ENCODE measurements at places on chromosomes 13 and 19.

- DNase-seq, result no peak
These were observed 1.6 kb downstream of the GPR4 start for GRCh38 chr19:45600340-45600885.

- no peak for DNase-seq
These were observed 19.4 kb upstream of the PLEKHF1 start for GRCh38 chr19:29645911-29646310.

GRCh38 chr13:22461854-22462490 lies 718.8 kb upstream of the SGCG start:
- DNase-seq, result no peak

- DNase-seq, result no peak
These were observed 96.7 kb downstream of the GJA3 start for GRCh38 chr13:20064128-20064527.

DNA sequence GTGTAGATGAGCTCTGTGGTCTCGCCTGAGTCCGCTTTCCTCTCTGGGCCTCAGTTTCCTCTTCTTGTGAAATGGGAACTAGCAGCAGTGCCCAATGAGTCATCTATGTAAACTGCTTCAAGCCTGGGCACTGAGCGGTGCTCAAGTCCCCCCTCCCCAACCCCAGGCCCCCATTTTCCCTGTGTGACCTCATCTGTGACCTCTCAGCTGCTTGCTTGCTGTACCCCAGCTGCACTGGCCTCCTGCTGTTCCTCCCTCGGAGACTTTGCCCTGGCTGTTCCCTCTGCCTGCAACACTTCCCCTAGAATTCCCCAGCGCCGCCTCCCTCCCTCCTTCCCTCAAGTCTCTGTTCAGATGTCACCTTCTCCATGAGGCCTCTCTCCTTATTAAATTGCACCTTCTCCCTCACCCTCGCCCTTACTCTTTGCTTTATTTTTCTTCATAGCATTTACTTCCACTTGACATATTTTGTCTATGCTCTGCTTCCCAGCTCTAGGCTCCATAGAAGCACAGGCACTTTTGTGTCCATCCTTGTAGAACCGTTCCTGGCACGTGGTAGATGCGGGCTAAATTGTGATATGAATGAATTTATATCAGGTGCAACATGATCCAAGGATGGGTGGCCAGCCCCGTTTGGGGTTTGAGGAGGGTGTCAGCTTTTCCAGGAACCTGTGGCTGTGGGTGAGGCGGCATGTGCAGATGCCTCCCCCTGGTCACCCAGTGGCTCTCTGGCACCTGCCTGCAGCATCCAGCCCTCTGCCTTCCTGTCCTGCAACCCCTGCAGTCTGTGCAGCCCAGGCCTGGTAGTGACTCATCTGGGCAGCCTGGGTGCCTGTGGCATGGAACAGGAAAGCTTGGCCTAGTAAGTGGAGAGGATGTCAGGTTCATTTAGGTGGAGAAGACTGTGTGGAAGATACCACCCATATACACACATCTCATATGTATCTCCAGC lies 26.3 kb downstream of the SIPA1L3 start:
- DNase-seq, result no peak

DNA sequence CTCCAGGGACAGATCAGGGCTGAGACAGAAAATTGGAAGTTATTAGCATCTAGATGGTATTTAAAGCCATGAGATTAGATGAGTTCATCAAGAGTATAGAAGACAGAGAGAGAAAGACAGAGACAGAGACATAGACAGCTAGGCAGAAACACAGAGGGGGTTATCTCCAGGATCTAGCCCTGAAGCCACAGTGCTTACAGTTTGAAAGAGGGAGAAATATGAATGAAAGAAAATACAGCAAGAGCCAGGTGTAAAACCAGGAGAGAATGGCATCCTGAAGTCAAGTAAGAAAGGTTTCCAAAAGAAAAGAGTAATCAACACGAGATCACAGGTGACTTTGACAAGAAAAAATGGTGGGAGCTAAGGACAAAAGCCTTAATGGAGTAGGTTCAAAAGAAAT lies 111.2 kb downstream of the TBC1D4 start:
- DNase-seq, result no peak

- peak; percentile 74 for DNase-seq
These were observed at the start of gene PLIN5 for GRCh38 chr19:4534836-4535658. Gene PLIN5, minus strand, starts transcription at chr19:4535224. Its CDS starts 1,150 bp downstream, at chr19:4534074.

DNA sequence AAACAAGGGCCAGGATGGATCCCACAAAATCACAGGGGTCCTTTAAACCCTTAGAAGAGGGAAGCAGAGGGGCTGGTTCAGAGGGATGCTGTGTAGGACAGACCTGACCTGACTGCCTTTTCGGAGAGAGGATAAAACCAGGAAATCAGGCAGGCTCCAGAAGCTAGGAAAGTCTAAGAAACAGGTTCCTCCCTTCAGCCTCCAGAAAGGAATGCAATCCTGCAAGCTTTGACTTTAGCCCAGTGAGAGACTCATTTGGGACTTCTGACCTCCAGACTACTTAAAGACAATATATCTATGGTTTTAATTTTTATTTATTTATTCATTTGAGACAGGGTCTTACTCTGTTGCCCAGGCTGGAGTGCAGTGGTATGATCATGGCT lies 5.3 kb downstream of the RAB20 start:
- DNase-seq, result no peak

Data from head of caudate nucleus (tissue), 42 donors.